Aortic smooth muscle cell (primary cell): ENCODE measurements at places on chromosomes 4 and X. TPM values are rescaled to one million over a fixed set of nuclear protein-coding genes. Genes with fewer than 3 reads are reported as not detected.

Gene IL1RAPL2
- total RNA-seq, result not detected in 2 replicates

Gene POU4F2
- not detected in 2 replicates for total RNA-seq

Gene ENPEP
- total RNA-seq, result under 0.01 and 0.50 TPM in 2 replicates

Gene CHRDL1
- under 0.01 TPM in 1 of 2 replicates, not detected in the other for total RNA-seq

Gene FAM47C
- not detected in 2 replicates for total RNA-seq

Gene SLC39A8
- total RNA-seq, result 1.4 and 2.5 TPM in 2 replicates

Gene TMEM47
- 115 and 148 TPM in 2 replicates for total RNA-seq

Gene COX7B2
- total RNA-seq, result not detected in 2 replicates

Gene CNKSR2
- 1.5 and 2.9 TPM in 2 replicates for total RNA-seq

Gene VCX3B
- total RNA-seq, result not detected in 2 replicates

Gene FRMD7
- total RNA-seq, result not detected in 2 replicates

Gene NHSL2
- 2.2 and 9.1 TPM in 2 replicates for total RNA-seq

Gene PTCHD1
- total RNA-seq, result under 0.01 and 0.31 TPM in 2 replicates

Gene ADGRL3
- 0.06 and 3.0 TPM in 2 replicates for total RNA-seq

Gene ARHGAP4
- total RNA-seq, result 1.1 and 1.2 TPM in 2 replicates
